D721Med (cell line): ENCODE measurements at places on chromosomes 4 and X.

- no peak for DNase-seq
Measured at GRCh38 chrX:36930491-36930890, 77.7 kb upstream of the FAM47C start.

DNA sequence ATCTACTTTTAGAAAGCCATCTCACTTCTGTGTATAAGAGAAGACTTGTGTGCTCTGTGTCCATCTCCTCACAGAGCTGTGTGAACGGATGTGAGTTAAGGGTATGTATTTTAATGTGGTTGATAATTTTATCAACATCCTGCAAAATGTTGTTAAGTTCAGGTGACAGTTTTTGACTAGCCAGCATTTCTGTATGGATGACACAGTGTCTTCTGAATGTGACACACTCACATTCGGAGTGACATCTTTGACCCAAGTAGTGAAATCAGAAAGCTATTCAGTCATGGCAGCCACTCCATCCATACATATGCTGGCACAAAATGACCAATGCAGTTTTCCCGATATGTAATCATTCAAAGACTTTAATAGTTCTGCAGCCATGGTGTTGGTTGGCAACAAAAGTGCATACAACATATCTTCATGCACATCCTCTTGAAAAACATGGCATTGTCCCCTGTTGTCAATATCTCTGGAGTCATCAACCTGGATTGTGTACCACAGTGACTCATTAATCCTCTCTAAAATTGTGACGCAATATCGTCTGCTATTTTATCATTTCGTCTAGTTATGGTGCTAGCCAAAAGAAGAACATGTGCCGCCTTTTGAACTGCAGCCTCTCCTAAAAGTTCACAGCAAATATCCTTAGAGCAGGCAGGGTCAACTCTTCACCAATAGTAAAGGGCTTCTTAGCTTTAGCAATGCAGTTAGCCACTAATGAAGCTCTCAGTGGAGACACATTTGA, 6.8 kb upstream of the FGF2 start:
- no peak for DNase-seq

GRCh38 chrX:53435997-53436396, 1.8 kb upstream of the HSD17B10 start:
- no peak for DNase-seq

DNA sequence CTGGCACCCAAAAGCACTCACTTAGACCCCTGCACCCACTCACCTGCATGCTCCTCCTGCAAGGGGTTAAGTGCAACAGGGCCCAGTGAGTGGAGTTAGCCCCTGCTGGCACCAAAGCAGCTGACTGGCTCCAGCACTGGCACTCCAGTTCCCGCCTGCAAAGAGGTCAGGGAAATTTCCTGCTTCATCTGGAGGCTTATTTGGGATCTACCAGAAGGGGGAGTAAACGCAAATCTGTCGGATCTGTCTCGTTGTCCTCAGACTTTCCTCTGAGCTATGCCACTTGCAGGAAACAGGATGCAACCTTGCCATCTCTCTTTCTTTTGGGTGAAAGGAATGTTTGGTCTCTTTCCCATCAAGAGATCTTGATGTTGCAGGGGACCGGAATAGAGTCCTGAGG, 435.6 kb downstream of the PCDH10 start:
- no peak for DNase-seq

DNA sequence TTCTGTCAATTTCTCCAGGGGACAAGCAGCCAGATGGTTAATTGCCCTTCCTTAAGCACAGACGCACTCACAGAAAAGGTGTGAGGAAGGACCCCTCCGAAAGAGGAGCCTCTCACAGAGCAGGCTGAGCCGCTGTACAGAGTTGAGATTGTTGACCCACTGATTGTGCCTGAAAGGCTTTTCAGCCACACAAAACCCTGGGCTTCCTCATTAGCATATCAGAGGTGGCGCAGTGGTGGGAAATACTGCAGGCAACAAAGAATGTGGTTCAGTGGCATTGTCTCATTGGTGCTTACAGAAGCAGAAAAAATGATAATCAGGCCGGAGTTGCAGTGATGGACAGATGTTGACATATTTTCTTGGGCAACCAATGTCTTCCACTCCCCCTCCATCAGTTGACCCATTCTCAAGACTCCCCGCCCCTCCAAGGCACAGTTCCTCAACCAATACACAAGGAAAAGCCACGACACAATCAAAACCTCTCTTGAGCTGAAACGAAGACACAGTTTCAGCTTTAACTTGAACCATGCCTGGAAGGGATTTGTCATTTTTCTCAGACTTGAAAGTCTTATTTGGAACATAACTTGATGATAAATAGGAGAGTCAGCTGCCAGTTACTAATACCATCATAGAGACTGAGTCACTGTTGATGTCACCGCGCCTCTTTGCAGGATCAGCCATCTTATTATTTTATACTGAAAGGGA, 53.1 kb downstream of the ATXN3L start:
- no peak for DNase-seq

GRCh38 chrX:82748906-82749505, 759.1 kb upstream of the POU3F4 start:
- DNase-seq = no peak

DNA sequence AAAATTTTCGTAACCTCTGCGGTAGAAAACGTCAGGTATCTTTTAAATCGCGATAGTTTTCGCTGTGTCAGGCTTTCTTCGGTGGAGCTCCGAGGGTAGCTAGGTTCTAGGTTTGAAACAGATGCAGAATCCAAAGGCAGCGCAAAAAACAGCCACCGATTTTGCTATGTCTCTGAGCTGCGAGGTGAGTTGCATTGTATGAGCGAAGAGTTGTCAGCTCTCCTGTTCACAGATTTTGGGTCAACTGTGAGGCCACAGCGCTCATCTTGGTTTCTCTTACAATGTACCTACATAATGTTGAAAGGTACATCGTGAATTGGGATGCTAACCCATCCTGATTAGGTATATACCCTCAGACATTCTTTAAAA, 486 bp downstream of the CLCN3 start:
- no peak for DNase-seq

GRCh38 chr4:15756361-15756861, 21.7 kb upstream of the CD38 start:
- DNase-seq = no peak

DNA sequence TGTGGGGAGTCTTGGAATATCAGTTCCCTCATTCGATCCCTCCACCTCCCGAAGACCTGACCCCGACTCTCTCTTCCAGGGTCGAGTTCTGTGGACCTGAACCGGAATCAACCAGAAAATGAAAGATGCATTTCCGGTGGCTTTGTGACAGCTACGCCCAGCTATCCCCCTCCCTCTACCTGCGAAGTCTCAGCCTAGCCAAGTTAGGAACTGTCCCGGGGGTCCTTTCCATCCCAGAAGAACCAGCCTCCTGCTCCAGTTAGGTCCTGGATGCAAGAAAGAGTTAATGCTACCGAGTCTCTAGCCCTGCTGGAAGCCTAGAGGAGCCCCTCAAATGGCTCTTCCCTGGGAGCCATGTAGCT, 13.4 kb upstream of the ETDC start:
- DNase-seq = no peak

DNA sequence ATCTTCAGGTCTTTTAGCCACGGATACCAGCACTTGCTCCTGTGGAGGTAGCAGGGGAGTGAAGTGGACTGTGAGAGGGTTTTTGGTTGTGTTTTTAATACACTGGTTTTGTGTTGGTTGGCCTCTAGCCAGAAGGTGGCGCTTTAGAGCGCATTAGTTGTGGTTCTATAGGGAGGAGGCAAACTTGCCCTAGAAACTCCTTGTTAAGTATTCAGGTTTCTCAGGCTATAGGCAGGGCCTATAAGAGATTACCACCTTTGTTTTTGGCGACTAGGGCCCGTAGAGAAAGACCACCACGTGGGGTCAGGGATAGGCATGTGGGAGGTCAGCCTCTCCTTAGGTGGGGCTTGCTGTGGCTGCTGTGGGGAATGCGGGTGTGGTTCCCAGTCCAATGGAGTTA, 221.6 kb upstream of the SPANXN4 start:
- DNase-seq = no peak

- no peak for DNase-seq
Measured at GRCh38 chrX:2583194-2584162, 82.7 kb upstream of the DHRSX start.

GRCh38 chrX:11953615-11954014, 184.7 kb upstream of the FRMPD4 start:
- no peak for DNase-seq
